ENCODE measurements at places on chromosomes 3 and 15. TPM values are rescaled to one million over a fixed set of nuclear protein-coding genes. Genes with fewer than 3 reads are reported as not detected.

DNA sequence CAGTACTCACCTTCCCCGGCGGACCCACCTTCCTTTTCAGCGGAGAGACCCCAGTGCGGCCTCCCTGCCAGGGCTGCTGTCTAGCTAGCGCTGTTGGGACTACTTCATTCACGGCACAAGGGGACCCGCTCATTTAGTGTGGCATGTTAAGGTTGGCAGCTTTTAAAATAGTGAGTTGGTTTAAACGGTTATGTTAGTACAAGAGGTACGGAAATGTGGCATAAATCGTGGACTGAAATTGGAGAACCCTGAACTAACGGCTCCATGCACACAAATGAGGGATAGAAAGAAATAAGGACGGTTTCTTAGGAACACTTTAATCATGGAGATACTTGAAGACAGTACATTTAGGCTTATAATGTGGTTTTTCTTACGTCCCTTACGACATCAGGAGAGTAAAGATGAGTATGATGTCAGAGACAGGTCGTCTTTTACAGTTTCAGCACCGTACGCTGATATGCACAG lies 752 bp downstream of the CEP63 start:
- no peak for DNase-seq

DNA sequence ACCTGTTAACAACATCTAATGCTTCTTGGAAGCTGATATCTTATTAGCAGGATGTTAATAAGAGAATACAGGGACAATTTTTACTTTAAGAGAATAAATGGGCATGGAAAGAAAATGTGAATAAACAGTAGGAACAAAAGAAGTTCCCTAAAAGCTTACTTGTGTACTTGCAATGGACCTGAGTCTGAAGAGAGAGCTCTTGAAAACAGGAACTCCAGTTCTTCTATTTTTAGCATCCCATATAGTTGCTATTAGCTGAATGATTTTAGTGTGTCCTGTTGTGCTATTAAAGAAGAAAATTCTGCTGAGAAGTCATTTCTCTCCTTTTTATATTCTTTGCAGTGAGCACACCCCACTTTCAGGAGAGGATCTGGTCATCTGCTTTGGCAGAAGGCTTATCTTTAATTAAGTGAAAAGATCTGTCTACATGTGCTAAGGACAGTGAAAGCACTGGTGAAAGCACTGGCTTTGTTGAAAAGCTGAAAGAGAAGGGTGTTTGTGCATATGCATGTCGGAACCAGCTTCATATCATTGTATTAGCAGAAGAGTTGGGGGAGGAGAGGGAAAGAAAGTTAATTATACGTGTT lies 1.4 kb upstream of the ST3GAL6 start:
- no peak for DNase-seq

DNA sequence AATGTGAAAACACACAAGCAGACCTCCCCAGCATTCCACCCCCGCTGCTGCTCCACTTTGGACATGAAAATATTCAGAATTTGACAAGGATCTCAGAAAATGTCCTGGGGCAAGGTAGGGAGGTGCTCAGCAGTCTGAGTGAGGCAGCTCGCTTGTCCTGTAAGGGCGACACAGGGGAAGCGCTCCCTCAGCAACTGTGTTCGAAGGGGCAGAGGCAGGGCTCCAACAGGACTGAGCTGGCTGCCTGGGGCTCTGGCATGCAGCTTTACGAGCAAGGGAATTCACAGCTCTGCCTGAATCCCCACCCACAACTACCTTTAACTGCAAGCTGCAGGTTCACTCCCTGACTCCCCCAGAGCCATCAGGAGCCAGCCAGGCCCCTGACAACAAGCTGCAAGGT lies 287.0 kb upstream of the LYSMD4 start:
- DNase-seq: no peak

GCHFR gene
- total RNA-seq: 0.22 TPM

DNASE1L3 gene
- total RNA-seq: not detected
